Glomerular endothelial cell (primary cell): ENCODE measurements at places on chromosomes 2 and 18. TPM values are rescaled to one million over a fixed set of nuclear protein-coding genes. Genes with fewer than 3 reads are reported as not detected.

Gene HEATR5B
- 18.5 and 21.1 TPM in 2 replicates for total RNA-seq

Gene HRH4
- not detected in 2 replicates for total RNA-seq

Gene C2orf92
- total RNA-seq: 0.78 and 3.3 TPM in 2 replicates

Gene GLI2
- 1.7 and 3.7 TPM in 2 replicates for total RNA-seq

- no peak for DNase-seq
These were observed 148.0 kb upstream of the MAPRE2 start for GRCh38 chr18:34893239-34893638.

GRCh38 chr2:135337071-135337470 lies 193.9 kb downstream of the ZRANB3 start:
- DNase-seq: no peak

DNA sequence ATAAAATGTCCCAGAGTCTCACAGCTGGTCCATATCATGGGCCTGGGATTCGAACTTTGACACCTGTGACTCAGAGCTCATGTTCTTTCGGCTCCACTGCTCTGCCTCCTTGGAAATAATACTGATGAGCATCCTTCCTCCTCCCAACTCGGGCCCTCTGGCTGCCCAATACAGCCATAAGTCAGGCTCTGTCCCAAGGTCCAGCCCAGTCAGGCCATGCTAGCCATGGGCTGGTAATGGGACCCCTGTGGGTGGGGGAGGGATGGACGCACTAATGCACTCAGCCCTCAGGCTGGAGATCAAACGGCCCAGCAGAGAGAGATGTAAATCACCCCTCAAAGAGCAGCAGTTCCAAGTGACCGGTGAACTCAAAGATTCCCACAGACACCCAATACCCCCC lies 61.1 kb downstream of the DDX1 start:
- DNase-seq: no peak

DNA sequence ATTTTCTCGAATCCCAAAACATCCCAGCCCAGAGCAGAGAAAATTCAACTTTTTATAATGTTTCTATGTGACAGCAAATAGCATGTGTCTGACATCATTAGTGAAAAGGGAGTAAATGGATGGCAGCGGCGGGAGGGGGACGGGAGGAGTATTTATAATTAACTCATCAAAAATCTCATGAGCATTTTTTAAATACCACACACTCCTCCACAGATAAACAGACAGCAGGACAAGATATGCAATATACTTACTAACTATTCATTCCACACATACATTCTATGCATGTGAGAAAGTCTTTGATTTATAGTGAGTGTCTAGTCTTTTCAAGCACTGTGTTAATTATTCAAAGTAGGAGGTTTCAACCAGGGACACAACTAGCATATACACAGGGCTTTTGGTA lies 107.6 kb downstream of the LRP2 start:
- DNase-seq: no peak

DNA sequence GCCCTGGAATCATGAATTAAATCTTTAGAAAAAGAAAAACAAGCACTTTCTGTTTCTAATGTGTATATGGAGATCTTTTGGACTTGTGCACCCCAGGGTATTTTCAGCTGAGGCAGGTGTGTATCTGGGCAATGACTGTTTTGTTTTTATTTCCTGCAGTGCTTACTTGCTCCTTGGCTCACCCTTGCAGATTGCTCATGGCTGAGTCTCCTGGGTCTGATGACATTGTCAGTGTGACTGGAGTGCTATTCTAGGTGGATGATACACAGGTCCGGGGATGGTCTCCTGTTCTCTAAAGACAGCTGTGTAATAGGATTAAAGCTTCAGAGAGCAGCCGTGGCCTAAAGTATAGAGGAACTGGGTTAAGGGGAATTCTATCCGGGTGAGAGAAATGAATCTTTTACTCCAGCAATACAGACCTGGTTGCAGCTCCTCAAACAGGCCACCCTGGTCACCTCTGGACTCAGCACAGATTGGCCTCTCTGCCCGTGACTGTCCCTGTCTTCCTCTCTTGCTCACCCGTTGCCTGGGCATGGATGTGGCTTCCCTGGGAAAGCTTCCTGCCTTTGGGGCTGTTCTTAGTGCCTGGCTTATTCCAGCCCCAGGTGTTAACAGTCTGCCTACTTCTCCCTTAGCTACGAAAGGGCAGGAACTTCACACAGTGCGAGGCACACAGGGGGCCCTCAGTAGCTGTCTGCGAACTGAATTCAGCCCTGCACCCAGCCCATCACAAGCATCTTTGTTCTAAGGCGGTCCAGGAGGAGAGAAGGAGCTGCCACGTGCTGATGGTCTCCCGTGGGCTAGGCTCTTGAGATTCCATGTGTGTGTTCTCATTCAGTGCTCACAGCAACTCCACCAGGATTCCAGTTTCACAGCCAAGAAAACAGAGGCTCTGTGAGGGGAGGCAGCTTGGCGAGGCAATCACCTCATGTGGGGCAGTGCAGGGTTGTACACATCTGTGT lies 84.3 kb downstream of the ACOXL start:
- DNase-seq: no peak

GRCh38 chr18:70037431-70038061 lies 89.9 kb upstream of the CD226 start:
- DNase-seq: no peak

- no peak for DNase-seq
These were observed 31.9 kb upstream of the GALNT14 start for GRCh38 chr2:31170071-31170698.
